ENCODE measurements at places on chromosomes 2 and 18. TPM values are rescaled to one million over a fixed set of nuclear protein-coding genes. Genes with fewer than 3 reads are reported as not detected.

Gene POTEF
- polyA plus RNA-seq: not detected

Gene GPR17
- 0.47 TPM for polyA plus RNA-seq

Gene WBP1
- polyA plus RNA-seq: 99.3 TPM

Gene LYPD6
- polyA plus RNA-seq: 2.4 TPM

Gene REEP1
- 39.5 TPM for polyA plus RNA-seq

Gene NEU2
- polyA plus RNA-seq: not detected

Gene CAVIN2
- polyA plus RNA-seq: 129 TPM
